ENCODE measurements at places on chromosomes 6 and 20.

GRCh38 chr6:87243812-87244211, 78.6 kb upstream of the SMIM8 start:
- DNase-seq = no peak

DNA sequence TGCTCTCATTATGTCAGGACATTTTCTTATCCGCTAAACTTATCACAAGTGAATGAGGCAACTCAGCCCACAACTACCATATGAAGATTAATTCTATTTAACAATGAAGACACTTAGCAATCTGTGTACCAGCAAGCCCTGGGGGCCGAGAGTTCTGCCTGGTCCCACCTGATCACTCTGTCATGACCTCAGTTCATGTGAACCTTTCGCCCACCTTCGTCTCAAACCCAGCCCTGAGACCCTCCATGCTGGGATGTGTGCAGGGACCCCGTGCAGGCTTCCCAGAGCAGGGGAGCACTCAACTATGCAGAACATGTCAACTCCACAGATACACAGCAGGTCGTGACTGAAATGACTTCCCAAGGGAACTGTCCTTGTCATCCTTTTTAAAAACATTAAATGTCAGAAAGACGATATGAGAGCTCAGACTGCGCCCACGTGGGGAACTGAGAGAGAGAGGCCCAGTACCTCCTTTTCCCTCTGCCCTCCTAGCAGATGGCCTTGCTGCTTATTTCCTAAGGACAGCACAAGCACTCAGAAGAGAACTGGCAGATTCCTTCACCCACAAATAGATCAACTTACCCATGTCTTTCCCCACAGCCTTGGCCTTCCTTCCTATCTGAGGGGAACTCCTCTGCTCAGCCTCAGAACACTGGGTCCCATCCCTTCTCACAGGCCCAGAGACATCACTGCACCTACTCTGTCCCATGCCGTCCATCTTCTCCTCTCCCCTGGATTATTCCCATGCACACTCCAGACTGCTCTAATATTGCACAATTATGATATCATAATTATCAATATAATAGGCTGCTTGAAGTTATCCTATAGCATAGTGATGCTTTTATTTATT, 11.5 kb downstream of the ABHD12 start:
- DNase-seq = no peak

- DNase-seq = no peak
Measured at GRCh38 chr6:168089186-168090063, 10.4 kb upstream of the FRMD1 start.

DNA sequence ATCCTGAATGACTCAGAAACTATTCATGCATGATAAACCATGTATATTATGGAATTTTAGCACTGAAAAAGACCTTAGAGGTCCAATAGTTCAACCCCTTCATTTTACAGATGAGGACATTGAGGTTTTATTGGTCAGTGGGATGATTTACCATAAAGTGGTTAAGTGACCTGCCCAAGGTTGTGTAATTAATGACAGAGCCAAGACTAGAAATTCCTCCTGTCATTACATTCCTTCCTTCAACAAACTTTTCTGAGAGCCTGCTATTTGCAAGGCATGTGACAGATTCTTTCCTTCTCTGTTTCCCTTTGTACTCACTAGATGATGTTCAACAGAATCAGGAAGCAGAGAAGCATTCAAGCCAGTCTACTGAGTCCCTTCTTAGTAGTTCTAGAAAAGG, 170.7 kb upstream of the KCNK16 start:
- no peak for DNase-seq

GRCh38 chr20:1871807-1872458, 23.3 kb upstream of the SIRPA start:
- no peak for DNase-seq

DNA sequence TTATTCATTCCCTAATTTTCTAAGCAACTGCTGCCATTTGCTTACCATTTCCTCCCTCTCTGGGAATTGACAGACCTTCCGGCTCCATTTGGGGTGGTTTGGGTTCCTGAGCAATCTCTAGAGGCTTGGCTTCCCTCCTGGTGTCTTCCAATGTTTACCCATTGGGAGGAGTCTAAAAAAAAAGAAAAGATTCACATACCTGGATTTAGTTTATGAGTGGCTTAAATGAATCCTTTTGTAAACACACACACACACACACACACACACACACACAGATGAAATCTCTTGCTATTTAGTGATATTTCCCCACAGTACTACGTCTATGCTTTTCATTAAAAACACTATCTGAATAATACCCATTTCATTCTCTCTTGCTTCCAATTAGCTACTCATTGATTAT, 48.3 kb upstream of the TRAF3IP2 start:
- no peak for DNase-seq

DNA sequence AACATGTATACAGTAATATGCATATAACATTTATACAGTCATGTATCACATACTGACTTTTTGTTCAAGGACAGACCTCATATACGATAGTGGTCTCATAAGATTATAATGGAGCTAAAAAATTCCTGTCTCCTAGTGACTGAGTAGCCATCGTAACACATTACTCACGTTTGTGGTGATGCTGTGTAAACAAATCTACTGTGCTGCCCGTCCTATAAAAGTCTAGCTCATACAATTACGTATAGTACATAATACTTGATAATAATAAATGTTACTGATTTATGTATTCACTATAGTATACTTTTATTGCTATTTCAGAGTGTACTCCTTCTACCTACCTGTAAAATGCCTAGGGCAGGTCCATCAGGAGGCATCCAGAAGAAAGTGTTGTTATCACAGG, 17.4 kb downstream of the SERAC1 start:
- no peak for DNase-seq

- DNase-seq = no peak
Measured at GRCh38 chr6:142530566-142530965, 228.8 kb downstream of the ADGRG6 start.

- no peak for DNase-seq
Measured at GRCh38 chr6:160080097-160080496, 41.5 kb upstream of the SLC22A1 start.

DNA sequence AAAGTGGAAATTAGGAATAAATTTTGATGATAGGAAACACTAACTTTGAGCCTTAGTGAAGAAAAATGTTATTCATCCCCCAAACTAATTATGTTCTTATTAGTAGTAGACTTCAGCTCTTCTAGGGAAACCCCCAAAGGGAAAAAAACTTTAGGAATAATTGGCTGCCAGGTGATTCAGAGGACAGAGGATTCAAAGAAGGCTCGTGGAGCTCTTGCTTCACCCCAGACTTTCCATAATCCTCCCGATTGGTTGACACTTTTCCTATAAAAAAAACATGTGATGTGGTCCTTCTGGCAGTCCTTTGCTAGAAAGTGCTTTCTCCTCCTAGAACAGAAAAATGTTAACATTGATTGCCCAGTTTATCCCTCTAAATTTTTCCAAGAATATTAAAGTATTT, 5.6 kb upstream of the CCDC170 start:
- no peak for DNase-seq

GRCh38 chr6:140541288-140541687, 1166.8 kb upstream of the CITED2 start:
- no peak for DNase-seq

GRCh38 chr6:136718476-136718875, 73.8 kb downstream of the MAP3K5 start:
- no peak for DNase-seq

- no peak for DNase-seq
Measured at GRCh38 chr6:157240059-157240959, 83.0 kb downstream of the TMEM242 start.

- no peak for DNase-seq
Measured at GRCh38 chr20:24777746-24778145, 171.3 kb upstream of the CST7 start.
